ENCODE measurements at places on chromosomes 4 and X.

DNA sequence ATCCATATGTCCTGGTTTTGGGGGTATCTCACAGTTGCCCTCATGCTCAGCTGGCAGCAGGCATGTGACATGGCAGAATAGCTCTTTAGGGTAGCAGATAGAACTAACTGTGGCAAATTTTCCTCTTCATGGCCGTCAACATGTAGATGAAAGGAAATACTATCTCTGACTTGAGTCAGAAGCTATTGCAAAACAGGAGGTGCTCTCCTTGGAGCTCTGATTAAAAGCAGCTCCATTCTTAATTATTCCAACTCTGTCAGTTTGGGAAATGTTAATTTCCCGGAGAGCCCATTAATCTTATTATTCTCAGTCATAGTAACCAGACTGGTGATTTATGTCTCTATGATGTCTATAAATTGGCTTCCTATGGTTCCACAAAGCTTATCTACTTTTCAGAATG is 18.2 kb downstream of the IL13RA1 start:
- no peak for DNase-seq

DNA sequence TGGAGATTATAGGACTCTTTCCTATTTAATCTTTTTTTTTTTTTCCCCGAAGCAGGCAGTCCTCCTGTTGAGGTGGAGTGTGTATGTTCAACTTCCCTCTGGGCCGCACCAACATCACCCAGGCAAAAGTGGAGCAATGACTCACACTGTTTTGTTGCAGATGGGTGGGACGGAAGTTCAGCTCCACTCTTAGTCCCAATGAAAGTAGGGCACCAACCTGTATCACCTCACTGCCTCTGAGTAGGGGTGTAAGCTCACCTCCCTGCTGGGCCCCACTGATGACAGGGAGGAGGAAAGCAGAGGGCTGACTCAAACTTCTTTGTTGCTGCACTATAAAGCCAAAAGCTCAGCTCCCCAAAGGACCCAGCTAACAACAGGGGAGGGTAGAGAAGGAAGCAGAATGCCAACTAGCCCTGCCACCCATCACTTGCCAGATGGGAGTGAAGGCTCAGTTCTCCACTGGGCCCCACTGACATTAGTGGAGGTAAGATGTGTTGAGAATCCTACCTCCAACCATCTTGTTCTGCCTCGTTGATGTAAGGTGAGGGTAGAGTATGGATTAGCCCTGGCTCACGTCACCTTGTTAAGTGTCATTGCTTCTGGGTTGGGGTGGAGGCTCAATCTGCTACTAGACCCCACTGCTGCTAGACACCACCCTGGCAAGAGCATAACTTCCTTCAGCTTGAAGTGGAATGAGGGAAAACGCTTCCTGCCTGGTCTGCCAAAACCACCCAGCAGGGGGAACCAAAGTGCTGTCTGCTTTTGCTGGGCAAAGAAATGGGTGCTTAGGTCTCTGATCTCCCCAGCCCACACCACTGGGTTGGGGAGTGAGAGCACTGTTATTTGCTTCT is 14.1 kb downstream of the RPS6KA3 start:
- no peak for DNase-seq

- DNase-seq = no peak
Measured at GRCh38 chrX:128759745-128760144, 707.5 kb upstream of the ACTRT1 start.

DNA sequence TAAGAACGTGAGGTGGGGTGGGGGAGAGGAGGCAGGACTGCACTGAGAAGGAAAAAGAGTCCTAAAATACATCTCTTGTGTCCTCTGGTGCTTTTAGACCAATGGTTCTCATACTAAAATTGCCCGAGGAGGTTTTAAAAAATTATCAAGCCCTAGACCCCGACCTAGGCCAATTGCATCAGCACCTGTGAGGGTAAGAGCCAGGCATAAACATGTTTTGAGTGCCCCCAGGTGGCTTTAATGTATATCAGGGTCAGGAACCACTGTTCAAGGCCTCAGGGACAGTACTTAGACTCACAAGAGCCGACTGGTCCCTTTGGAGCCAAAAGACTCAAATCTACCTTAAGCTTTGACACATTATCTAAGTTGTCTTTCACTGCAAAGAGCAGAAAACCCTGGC is 37.5 kb upstream of the TMEM150C start:
- DNase-seq = no peak

- no peak for DNase-seq
Measured at GRCh38 chr4:79662651-79663050, 254.6 kb upstream of the GK2 start.

DNA sequence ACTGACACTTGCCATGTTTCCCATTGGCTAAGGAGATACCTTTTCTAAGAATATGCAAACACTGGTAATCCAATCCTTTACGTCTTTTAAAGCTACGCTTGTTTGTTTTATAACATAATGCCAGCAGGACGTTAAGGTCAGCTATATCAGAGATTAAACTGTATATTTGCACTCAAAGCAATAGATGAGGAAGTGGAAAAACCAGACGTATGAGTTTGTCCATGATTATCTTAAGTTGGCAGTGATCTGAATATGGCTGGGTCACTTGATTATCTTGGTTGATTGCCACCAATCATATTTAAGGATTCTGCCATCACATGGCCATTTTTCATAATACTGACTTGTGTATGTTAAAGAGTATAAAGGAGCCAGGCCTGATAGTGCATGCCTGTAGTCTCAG is 19.4 kb downstream of the TMSB4X start:
- no peak for DNase-seq

- DNase-seq = peak; percentile 36
Measured at GRCh38 chr4:124636788-124637187, 75.7 kb downstream of the ANKRD50 start.

- no peak for DNase-seq
Measured at GRCh38 chr4:25896776-25897539, 17.1 kb upstream of the SMIM20 start.

DNA sequence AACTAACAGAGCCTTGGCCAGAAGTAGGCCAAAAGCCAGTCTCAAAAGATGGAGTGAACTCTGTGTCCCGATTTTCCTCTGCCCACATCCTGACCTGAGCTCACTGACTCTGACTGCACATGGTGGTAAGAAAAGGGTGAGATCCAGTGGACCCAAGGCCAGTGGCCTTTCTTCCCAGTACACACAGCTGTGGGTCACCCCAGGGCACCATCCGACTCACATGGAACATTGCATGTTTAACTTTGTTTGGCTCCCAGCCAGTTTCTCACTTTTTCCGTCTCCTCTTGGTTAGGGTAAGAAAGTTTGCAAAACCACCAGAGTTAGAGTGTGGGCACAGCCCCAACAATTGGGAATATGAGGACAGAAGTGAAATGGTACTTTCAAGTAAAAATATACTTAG is 69.8 kb downstream of the GAB1 start:
- DNase-seq = peak; percentile 61

- peak; percentile 46 for DNase-seq
Measured at GRCh38 chr4:159248384-159249178, 145.7 kb downstream of the RAPGEF2 start.

GRCh38 chr4:1661695-1662094 is 22.4 kb downstream of the FAM53A start:
- DNase-seq = no peak

- no peak for DNase-seq
Measured at GRCh38 chrX:54280466-54280865, 77.4 kb downstream of the WNK3 start.

- DNase-seq = no peak
Measured at GRCh38 chr4:117328333-117328732, 243.0 kb upstream of the TRAM1L1 start.

GRCh38 chr4:19910861-19911525 is 340.7 kb upstream of the SLIT2 start:
- DNase-seq = no peak

GRCh38 chrX:18825375-18825774 is 117.9 kb downstream of the PPEF1 start:
- DNase-seq = no peak

DNA sequence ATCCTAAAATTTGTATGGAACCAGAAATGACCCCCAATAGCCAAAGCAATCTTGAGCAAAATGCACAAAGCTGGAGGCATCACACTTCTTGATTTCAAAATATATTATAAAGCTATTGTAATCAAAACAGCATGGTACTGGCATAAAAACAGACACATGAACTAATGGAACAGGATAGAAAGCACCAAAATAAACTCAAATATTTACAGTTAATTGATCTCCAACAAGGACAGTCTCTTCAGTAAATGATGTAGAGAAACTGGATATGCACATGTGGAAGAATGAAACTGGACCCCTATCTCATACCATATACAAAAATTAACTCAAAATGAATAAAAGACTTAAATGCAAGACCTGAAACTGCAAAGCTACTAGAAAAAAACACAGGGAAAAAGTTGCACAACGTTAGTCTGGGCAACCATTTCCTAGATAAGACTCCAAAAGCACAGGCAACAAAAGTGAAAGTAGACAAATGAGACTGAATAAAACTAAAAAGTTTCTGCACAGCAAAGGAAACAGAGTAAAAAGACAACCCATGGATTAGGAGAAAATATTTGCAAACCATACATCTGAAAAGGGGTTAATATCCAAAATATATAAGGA is 64.9 kb downstream of the CD99L2 start:
- no peak for DNase-seq

DNA sequence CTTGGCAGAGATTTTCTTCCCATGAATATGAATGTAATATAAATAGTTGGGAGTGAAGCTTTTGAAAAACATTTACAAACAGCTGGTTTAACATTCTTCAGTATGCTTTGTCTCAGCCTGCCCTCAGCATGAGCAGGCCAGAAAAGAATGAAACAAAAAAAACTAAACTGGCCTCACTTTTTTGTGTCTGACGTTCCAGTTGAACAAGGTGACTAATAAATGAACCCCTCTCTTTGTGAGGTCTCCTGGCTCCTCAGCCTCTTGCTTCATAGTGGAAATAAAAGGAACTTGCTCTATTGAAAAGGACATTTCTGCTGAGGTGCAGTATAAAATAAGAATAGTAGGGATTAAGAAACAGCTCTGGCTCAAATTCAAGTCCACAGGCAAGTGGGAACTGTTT is 9.4 kb downstream of the CHST7 start:
- DNase-seq = no peak

- DNase-seq = no peak
Measured at GRCh38 chr4:127069675-127070074, 563.1 kb upstream of the INTU start.

DNA sequence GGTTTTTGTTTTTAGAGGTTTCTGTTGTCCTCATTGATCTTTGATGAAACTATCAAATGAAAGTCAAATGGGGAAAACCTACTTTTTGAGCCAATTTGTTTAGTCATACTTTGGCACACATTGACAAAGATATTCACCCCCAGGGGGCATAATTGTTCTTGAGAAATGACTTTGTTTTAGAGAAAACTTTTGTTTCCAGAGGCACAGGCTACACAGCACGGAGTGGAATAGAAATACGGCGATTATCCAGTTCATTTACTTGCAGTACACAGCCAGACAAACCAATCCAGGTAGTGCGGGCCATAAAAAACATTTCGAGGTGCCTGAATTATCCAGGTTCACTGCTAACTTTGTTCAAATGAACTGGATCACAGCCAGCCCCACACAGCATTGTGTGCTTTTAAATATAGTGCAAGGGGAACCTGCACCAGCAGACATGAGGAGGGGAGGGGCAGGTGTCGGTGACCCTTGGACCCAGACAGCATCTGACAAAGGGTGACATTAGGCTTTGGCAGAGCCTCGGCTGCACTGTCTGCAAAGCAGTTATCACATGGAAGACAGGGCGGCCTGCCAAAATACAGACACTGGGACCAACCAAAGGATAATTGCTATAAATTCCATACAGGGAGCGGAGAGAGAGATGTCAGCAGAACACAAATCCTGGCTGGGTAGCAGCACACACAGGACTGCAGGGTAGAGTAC is 179.6 kb upstream of the NOCT start:
- peak; percentile 59 for DNase-seq

- DNase-seq = no peak
Measured at GRCh38 chrX:133215747-133216146, 2.4 kb downstream of the TFDP3 start.

DNA sequence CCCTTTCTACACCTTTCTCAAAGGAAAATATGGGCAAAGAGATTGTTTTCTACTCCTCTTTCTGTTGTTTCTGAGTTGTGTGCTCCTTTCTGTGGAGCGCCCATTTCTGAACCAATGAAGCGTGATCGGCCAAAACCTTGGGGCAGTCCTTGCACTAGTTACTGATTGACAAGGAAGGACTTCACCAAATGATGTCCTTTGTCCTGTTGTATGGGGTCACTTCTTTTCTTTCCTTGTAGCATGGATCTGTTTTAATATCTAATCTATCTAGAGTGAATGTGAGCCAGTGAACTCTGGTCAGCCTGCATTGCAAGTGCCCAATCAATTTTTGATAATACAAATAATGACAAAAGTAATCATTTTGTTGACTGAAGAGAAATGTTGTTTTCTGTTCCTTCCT is 94.5 kb downstream of the EGF start:
- DNase-seq = no peak

DNA sequence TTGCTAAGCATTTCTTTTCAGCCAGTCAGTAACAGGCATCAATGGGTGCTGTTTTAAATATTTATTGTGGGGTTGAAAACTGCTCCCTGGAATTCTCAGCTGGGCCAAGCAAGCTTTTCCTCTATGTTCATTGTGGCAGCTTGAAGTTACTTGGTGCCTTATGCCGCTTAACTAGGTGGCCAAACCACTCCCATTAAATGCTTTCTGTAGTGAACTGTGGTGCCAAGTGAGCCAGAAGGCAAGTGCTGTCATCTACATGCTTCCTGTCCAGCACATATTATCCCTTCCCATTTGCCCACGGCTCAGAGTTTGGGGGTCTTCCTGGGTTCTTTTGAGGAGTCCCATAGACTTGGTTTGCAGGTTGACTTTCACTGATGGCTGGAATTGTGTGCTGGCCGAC is 64.8 kb downstream of the TAB3 start:
- DNase-seq = peak; percentile 4

- DNase-seq = no peak
Measured at GRCh38 chr4:7159923-7160322, 32.4 kb upstream of the SORCS2 start.
